Neuronal stem cell (in vitro differentiated cells): ENCODE measurements at places on chromosomes 2 and 18.

DNA sequence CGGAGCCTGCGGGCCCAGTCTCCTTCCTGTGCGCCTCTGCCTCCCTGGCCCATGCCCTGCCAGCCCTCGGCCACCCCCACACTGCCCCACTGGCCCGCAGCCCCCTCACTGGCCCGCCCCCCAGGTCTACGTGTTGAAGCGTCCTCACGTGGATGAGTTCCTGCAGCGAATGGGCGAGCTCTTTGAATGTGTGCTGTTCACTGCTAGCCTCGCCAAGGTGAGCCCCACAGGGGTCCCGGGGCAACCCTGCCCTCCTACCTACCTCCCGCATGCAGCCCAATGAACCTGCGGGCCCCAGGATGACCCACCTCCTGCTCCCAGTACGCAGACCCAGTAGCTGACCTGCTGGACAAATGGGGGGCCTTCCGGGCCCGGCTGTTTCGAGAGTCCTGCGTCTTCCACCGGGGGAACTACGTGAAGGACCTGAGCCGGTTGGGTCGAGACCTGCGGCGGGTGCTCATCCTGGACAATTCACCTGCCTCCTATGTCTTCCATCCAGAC is 3.3 kb downstream of the CTDSP1 start:
- DNase-seq: no peak

DNA sequence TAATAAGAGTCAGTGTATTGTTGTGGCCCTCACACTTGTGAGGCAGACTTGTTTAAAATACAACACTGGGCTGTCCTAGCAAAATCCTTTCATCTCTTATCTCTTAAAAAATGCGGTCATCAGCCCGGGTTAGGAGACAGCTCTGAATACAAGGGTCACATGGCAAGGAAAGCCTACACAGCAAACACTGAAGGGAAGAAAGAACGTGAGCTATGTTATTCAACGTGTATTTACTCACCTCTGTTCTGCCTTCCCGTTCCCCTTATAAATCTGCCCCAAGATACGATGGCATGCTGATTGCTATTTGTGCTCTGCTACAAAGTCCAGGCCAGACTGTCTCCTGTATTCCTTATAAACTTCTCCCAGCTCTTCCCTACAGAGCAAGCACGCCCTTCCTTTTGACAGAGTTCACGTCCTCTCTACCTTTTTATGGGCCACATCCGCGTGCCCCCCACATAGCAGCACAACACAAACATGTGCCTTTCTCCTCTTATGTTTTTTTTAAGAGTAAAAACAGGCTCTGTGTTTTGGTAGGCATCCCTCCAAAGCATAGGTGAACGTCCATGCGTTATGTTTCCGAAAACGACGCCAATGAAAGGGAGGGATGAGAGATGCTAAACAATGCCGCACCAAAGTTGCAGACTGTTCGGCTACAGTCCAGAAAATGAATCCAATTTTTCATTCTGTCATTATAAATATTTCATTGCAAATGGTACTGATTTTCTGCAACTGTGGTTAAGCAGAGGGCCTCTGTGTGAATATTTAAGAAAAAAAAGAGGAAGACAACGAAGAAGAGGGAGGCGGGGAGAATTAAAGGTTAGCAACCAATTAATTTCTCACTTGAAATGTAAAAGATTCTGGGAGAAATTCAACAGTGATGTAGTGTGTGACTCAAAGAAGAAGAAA is 274.7 kb downstream of the ZNF521 start:
- DNase-seq: peak; percentile 50

- DNase-seq: no peak
These were observed 81.4 kb upstream of the MSH2 start for GRCh38 chr2:47321411-47322031.

- peak; percentile 35 for DNase-seq
These were observed 29.7 kb downstream of the NOL10 start for GRCh38 chr2:10659898-10660568.

DNA sequence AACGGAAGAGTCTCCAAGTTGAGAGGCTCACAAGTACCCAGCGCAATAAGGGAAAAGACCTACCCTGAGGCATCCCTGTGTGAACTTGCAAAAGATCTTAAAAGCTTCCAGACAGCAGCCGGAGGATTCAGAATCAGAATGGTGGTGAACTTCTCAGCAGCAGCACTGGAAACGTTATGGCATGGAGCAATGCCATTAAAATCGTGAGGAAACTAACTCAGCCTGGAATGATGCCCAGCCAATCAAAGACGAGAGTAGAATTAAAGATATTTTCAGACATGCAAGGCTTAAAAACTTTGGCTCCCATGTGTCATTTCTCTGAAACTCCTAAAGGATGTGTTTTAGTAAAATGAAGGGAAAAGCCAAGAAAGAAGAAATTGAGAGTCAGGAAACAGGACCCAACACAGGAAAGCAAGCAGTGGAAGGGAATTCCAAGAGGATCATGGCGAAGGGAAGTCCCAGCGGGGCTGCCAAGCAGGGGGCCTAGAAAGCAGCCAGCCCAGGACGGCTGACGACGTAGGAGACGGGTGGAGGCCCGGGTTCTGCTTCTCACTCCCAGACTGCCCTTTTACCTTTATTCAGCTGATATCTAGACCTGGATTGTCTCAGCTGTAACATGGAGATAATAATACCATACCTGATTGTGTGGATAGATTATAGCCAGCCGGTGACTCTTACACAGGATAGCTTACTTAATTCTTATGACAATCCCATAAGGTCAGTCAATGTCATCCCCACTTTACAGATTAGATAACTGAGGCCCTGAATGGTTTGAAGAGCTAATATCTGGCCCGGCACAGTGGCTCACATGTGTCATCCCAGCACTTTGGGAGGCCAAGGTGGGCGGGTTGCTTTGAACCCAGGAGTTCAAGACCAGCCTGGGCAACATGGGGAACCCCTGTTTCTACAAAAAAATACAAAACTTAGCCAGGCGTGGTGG is 92.8 kb downstream of the ASAP2 start:
- no peak for DNase-seq

- DNase-seq: no peak
These were observed 4.9 kb upstream of the ST3GAL5 start for GRCh38 chr2:85893428-85894258.
